NCI-H2227 treated with DMSO at 0.1 percent for 48 hours (cell line): ENCODE measurements at places on chromosomes 2 and 18.

DNA sequence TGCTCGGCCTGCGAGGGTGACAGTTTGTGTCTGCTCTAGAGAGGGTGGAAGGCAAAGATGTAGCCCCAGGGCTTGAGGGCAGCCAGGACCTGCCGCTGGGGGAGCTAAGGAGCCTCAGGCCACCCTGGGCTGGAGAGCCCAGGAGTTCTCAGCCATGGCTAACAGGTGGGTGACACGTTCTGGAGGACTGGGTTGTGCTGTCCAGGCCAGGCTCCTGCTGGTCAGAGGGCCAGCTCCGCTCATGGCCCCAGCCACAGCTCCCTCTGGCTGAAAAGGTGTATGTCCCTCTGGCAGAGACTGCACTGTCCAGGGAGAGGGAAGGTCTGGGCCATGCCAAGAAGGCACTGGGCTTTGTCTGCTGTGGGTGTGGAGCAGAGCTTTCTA lies 19.2 kb downstream of the TMEM185B start:
- DNase-seq: no peak

- DNase-seq: no peak
Measured at GRCh38 chr18:37714691-37715090, 149.1 kb upstream of the CELF4 start.

DNA sequence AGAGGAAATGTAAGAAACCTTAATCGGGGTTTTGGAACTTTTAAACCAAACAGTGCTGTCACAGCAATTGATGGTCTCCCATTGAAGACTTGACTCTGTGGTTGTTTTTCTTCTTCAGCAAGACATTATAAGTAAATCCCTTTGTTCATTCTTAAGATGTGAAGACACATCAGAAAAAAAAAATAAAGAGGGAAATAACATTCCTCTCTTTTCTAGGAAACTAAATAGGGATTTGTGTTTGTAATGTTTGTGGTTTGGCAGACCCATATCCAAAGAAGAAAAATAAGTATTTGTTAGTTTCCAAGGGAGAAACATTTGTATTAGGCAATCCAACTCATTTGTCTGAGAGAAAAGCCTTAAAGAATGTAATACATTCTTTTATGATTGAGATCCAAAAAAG lies 359.9 kb downstream of the DSC3 start:
- DNase-seq: no peak

DNA sequence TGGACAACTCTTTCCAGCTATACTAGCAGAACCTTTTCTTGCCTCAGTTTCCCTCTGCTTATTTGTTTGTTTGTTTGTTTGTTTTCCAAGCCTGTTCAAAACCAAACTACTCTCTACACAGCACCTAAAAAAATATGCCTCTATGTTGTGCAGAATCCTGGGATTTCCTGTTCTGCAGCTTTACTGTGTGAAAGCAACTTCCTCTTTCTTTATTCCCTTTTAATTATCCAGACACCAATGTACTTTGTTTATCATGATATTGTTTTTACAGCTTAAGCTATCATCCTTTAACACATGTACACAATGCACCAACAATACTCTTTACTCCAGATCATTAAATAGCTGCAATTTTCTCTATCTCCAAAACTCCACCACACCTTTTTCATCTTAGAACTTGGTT lies 259.5 kb downstream of the EPHA4 start:
- no peak for DNase-seq

DNA sequence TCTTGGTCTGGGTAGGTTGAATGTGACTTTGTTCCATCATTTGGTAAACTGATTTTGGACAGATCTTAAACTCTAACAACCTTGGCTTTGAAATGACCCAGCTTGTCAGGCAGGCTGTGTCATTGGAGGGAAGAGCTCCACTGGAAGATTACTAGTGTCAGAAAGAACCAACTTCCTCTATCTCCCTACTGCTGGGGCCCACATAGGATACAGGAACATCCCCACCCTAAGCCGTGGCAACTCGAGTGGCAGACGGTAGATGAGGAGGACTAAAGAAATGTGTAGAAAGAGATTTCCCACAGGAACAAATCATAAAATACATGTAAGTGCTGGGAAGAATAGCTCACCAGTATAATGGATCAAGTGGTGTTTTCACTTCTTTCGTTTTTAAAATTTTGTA lies 4.3 kb upstream of the G6PC2 start:
- DNase-seq: no peak

GRCh38 chr2:212328136-212328535 lies 210.5 kb downstream of the ERBB4 start:
- no peak for DNase-seq

DNA sequence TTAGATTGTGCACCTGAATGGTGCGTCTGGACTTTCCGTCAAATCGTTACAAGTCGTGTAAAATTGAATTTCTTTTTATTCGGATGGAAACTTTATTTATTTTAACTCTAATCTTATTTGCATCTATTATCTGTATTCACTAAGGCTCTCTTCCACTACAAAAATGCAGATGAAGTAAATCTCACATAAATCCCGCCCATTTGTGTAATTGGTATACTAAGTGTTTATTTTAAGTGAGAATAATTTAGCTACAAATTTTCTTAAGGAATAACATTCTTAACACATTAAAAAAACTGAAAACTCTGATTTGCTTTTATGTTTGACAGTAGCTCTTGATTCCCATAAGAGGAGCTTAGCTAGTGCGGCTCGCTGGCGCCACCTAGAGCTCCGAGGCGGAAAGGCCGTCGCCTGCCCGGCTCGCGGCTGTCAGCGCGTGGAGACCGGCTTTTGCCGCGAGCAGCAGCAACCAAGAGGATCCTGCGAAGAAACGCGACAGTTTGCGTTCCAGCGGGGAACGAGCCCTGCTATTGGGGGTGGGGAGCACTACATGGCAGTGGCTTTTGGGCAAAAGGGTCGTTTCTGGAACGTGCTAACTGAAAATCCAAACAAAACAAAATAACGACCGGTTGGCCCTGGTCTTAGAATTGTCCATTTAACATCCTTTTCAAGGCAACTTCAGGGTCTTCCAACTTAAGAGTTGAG lies 6.7 kb downstream of the SP9 start:
- DNase-seq: peak; percentile 89

DNA sequence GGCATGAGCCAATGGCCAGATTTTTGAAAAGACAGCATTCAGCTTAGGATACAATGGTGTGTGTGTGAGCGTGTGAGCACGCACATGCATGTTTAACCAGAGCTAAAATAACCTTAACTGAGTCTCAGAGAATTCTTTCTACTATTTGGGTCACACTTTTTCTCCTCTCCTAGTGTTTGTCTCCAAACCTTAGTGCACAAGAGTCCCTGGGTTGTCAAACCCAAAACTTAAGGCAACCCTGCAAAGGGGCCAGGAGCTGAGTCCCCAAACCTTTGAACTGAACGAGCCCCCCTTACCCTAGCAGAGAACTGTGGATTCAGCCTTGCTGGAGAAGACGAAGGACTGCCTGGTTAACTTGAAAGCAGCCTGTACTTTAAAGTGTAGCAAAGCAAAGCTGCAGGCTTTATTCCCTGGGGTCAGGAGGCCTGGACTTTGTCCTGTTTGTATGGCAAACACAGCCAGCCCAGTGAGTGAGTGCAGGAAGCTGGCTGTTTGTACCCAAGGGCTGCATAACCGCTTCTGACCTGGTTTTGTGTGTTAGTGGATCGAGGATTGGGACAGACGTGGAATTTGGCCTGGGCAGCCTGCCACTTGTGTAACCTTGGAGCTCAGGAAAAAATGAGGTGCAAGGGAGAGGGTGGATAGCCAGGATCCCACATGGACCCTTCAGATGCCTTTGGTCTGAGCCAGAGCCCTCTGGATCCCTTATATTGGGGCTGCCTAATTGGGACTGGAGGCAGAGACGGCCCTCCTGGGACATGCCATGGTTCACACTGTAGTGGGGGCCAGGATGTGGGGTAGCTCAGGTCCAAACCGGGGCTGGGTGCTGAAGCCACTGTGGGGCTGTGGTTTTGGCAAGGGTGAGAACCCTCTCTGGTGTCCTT lies 6.4 kb upstream of the PSMD1 start:
- DNase-seq: no peak
